GM23248 (cell line): ENCODE measurements at places on chromosomes 12 and 14. TPM values are rescaled to one million over a fixed set of nuclear protein-coding genes. Genes with fewer than 3 reads are reported as not detected.

GRCh38 chr12:103880299-103881142 is 39.5 kb upstream of the NT5DC3 start:
- no peak for DNase-seq

- DNase-seq, result no peak
Observed at GRCh38 chr12:3078086-3078820, 1.1 kb downstream of the TSPAN9 start.

GRCh38 chr14:77041881-77042545 is 13.5 kb upstream of the IRF2BPL start:
- DNase-seq, result peak; percentile 95

GRCh38 chr14:102138961-102139285 is 774 bp upstream of the WDR20 start:
- DNase-seq, result peak; percentile 48

- peak; percentile 8 for DNase-seq
Observed at GRCh38 chr12:93174473-93174872, 203.3 kb upstream of the NUDT4 start.

- DNase-seq, result peak; percentile 91
Observed at GRCh38 chr12:7498809-7499208, 4.8 kb downstream of the CD163 start.

- peak; percentile 83 for DNase-seq
Observed at GRCh38 chr12:119208626-119209061, 29.9 kb downstream of the HSPB8 start.

DNA sequence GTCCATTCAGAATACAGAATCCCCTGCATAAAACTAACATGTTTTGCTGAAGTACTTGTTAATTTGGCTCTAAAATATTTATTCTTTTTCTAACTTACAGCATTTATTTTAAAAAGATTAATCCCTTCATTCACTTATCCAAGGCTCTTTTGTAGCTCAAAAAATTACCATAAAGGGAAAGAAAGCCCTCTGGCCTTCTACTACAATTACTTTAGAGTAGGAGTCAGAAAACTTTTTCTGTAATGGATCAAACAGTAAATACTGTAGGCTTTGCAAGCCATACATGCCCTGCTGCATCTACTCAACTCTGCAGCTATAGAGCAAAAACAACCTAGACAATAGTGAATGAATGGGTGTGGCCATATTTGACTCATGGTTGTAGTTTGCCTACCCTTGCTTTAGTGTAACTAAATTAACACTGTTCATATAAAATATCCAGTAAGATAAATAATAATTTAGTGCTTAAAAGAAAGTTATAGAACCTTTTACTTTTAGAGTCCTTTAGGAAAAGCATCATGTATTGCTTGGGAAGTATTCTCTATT is 74.2 kb upstream of the ZFP36L1 start:
- no peak for DNase-seq

DNA sequence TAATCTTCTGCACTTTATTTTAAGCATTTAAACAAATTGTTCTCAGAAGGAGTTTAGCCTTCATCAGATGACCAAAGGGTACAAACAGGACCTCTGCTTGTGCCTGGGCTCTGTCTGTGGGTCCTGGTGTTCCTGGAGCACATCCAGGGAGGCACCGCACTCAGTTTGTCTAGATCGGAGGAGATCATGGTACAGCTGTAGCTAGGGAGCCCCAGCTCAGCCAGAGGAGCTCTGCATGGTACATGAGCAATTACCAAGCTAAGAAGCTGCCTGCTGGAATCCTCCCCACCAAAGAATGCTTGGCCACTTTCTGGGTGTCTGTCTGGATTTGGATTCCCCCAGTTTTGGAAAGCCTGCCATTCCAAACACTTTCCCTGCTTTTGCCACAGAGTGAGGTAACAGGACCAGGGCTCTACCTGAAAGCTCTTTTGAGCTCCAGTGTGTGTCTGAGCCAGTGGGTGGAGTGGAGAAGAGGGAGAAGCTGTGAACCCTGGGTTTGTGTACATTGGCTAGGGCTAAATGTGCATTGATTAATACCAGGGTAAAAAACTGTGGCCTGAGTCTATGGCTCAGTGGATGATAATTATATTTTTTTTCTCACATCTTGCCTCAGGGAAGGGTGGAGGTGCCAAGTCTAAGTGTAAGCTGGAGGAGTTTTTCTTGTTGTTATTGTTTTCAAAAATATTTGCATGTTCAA is 163.7 kb upstream of the IGF1 start:
- DNase-seq, result no peak

DNA sequence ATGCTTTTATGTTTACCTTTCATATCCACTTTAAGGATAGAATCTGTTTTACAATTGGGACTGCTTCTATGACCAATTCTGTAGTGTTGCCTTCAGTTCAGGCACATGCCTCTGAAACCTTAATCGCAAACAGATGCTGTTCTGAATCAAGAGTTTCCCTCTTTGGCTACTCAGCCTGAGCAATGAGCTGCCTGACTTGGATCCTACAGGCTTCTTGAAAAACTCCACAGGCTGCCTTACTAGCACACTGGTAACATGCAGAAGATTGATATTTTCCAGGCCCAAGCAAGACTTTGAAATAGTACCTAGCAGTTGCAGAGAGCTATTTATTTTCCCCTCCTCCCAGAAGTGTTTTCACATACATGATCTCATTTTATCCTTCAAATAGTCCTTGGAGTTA is 34.8 kb upstream of the PMCH start:
- peak; percentile 72 for DNase-seq

GRCh38 chr12:29980304-29980703 is 196.6 kb upstream of the TMTC1 start:
- DNase-seq, result no peak

GRCh38 chr12:11959117-11959823 is 111.5 kb upstream of the BCL2L14 start:
- DNase-seq, result no peak

DNA sequence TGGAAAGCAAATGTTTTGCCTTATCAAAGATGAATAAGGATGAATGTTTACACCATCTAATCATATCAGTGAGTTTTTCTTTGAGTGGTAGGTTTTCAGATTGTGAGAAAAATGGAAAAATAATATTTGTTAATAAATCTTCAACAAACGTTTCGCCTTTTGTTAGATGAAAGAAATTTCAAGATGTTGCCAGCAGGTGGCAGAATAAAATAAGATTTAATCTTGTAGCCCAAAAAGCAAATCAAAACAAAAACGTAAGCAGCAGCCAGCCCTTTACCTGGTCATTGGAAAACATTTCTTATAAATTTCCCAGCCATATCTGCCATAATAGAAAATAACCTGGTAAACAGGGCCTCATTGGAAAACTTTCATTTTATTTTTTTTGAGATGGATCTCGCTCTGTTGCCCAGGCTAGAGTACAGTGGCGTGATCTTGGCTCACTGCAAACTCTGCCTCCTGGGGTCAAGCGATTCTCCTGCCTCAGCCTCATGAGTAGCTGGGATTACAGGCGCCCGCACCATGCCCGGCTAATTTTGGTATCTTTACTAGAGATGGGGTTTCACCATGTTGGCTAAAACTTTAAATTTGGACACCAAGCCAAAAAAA is 15.4 kb upstream of the TMEM120B start:
- peak; percentile 67 for DNase-seq

- DNase-seq, result no peak
Observed at GRCh38 chr14:20333494-20333841, 389 bp upstream of the CCNB1IP1 start.

DNA sequence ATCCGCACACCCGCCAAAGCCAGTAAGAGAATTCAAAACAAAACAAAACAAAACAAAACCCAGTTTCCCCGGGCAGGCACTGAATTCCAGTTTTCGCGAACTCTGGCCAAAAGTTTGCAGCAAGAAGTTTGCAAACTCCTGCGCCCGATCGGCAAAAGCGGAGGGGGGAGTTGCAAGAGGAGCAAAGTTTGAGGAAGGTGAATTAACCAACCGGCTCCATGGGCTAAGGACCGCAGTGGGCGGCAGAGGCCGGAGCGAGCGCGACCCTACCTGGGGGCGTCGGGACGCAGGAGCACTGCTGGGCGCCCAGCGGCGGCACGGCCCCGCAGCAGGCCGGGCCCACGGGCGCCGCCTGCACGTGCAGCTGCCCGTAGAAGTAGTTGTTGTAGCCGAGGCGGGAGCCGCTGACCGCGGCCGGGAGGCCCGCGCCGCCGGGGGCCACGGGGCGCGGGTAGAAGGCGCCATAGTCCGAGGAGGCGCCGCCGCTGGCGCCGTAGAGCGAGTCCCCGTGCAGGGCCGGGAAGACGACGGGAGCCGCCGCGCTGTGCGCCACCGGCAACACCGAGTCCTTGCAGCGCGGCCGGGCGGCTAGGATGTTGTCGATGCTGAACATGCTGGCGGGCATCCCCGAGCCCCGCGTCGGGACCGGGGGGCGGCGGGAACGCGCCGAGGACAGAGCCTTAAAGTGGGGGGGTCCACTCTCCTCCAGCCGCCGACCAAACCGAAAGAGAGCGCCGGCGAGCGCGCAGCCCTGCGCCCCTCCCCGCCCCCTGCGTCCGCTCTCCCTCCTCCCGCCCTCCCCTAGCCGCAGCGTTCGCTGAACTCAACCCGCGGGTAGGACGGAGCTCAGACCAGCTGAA is at the start of gene GSC:
Gene GSC (minus strand): TSS at position 723 of the 860 bp plus-strand sequence. CDS start 98 bp downstream, at position 625.
- DNase-seq, result peak; percentile 84

GRCh38 chr12:123958876-123959275 is 13.8 kb downstream of the CCDC92 start:
- no peak for DNase-seq

GRCh38 chr14:39857376-39858055 is 425.3 kb upstream of the FBXO33 start:
- no peak for DNase-seq

GRCh38 chr12:106120519-106121105 is 18.1 kb downstream of the NUAK1 start:
- DNase-seq, result no peak

Gene CLEC2A
- total RNA-seq, result not detected in 2 replicates

Gene KCNH3
- total RNA-seq, result not detected in 2 replicates

Gene EEF1AKMT3
- total RNA-seq, result 7.0 and 12.4 TPM in 2 replicates

Gene TAS2R10
- total RNA-seq, result not detected in 2 replicates

Gene IFT81
- 9.5 and 9.7 TPM in 2 replicates for total RNA-seq

Gene CRIP1
- 1.8 and 12.3 TPM in 2 replicates for total RNA-seq

Gene DTX1
- total RNA-seq, result not detected in 2 replicates

Gene INHBE
- total RNA-seq, result 0.65 and 0.76 TPM in 2 replicates

Gene KIF26A
- total RNA-seq, result not detected in 2 replicates

Gene CS
- 67.2 and 74.7 TPM in 2 replicates for total RNA-seq

Gene TAS2R46
- not detected in 2 replicates for total RNA-seq
